ENCODE measurements at places on chromosomes 4 and X.

- DNase-seq = no peak
Observed at GRCh38 chr4:173937631-173938270, 345.7 kb downstream of the FBXO8 start.

- no peak for DNase-seq
Observed at GRCh38 chrX:38999967-39000745, 198.9 kb downstream of the MID1IP1 start.

GRCh38 chr4:37881811-37882210 lies 9.1 kb upstream of the TBC1D1 start:
- no peak for DNase-seq

- no peak for DNase-seq
Observed at GRCh38 chr4:38514465-38515146, 149.4 kb upstream of the KLF3 start.

GRCh38 chrX:71541210-71542022 lies 8.5 kb downstream of the OGT start:
- no peak for DNase-seq

- DNase-seq = no peak
Observed at GRCh38 chrX:386239-386767, 404 bp downstream of the PPP2R3B start.

GRCh38 chr4:174038481-174038880 lies 245.0 kb downstream of the FBXO8 start:
- no peak for DNase-seq

DNA sequence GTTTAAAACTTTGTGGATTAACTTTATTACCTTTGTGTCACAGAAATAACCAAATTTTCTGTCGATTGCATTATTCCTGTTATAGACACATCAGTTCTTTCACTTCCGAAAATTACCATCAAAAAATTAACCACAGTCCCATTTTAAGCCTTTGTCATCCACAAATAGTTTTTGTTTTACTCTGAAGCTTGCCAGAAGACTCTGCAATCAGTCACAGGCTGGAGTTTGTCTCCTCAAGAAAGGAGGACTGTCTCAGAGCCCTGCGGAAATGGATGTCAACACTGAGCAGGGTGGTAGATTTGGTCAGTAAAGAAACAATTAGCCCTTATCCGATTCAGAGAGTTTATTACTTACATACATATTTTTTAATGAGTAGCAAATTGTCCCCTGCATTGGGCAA lies 20.1 kb upstream of the TCEAL4 start:
- DNase-seq = no peak

- DNase-seq = no peak
Observed at GRCh38 chrX:10177601-10178000, 20.8 kb downstream of the CLCN4 start.

DNA sequence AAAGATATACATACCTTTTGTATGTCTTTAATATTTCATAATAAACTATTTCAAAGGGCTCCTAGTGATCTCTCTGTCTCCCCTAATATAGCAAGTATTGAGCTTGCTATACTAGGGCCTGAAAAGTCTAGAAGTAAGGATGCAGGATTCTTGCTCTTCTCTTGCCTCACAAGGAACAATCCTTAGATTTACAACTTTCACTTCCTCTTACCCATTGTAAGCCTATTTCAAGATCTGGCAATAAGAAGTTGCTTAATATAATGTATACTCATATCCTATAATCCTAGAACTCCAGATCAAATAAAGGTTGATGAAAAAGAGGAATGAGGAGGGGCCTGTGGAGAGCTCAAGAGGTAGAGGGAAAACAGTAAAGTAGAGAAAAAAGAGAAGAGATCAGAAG lies 40.8 kb upstream of the CHRDL1 start:
- DNase-seq = no peak

- no peak for DNase-seq
Observed at GRCh38 chr4:139017861-139018260, 2.3 kb downstream of the NOCT start.

- peak; percentile 88 for DNase-seq
Observed at GRCh38 chr4:73069338-73070073, at the start of gene COX18. COX18 (minus strand) TSS chr4:73069716; CDS start chr4:73069649, 67 bp downstream.

DNA sequence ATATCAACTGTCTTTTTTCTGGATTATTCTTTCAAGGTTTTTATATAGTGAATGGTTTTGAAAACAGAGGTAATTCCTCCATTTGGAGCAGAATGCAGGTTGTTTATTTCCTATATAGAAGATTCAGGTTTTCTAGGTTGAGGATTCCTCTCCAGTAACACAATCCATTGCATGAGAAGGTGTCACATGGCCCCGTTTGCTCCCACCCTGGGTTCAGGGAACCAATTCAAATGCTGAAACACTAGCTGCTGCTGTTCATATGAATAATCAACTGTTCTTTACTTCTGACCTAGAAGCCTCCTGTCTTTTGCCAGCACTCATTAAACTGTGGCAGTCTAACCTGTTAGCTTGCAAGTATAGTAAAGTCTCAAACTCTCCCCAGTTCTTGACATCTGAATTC lies 1316.9 kb upstream of the TENM3 start:
- no peak for DNase-seq

DNA sequence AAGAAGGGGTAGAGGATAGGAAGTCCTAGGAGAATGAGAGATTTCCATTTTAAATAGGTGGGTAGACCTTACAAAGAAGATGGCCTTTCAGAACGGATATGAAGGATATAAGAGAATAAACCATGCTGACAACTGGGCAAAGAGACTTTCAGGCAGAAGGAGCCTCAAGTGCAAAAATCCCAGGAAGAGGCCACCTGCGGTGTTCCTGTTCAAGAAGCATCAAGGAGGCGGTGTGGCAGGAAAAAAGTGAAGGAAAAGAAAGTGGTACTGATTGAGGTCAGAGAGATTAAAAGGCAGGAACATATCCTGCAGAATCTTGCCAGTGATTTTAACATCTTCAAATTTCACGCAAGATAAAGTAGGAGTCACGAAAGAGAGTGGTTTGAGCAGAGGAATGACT lies 172.0 kb downstream of the FSTL5 start:
- no peak for DNase-seq

DNA sequence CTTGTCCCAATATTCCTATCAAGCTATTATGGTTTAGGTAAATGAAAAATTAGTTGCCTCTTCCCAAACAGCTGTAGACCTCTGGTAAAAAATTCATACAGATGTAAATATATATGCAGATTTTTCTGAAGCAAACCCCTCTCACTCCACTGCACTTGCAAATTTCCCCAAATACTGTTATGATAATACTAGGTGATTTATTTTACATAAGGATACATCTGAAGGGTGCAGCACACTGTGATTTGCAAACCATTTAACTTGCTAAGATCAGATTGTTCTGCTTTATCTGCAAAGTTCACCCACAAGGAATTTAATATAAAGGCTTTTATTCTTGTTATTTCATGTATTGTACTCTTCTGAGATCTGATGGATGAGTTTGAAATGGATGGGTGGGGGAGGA lies 177.0 kb downstream of the GPAT3 start:
- DNase-seq = no peak

- DNase-seq = no peak
Observed at GRCh38 chrX:69153060-69153730, 12.1 kb downstream of the PJA1 start.

GRCh38 chr4:145944886-145945285 lies 6.3 kb upstream of the ZNF827 start:
- DNase-seq = no peak
